IMR-90 (cell line): ENCODE measurements at places on chromosomes 1 and 21. TPM values are rescaled to one million over a fixed set of nuclear protein-coding genes. Genes with fewer than 3 reads are reported as not detected.

DNA sequence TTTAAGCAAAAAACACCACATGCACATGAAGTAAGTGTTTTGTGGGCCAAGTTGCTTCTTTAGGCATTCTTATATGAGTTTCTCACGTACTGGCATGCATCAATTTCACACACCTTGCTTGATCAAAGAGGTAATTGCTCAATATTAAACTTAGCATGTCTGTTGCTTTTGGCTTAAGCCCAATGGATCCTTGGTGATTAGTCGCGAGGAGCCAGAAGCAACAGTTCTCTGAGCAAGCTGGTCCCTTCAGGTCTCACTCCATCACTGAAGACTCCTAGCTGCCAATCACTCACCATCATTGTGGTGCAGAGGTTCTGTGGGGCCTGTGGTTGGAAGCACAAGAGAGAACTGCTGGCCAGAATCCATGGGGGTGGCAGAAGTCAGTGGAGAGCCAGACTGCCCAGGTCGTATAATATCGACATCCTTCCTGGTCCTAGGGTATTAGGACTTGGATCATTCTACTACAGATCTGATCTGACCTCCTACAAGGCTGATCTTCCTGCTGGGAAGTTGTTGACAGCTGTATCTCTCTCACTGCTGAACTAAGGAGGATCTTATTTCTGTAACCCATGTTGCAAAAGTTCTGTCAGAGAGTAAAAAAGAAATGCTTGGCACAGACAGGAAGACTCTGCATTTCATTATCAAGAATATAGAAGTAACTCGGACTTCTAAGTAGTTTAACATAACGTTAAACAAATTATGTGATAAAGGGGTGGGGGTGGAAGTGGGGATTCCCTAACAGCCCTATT, 140.5 kb downstream of the NTPCR start:
- no peak for DNase-seq

GRCh38 chr1:210272666-210273065, 40.1 kb downstream of the SERTAD4 start:
- DNase-seq: no peak

GRCh38 chr1:111747282-111747734, 8.1 kb upstream of the INKA2 start:
- DNase-seq: peak; percentile 77

DNA sequence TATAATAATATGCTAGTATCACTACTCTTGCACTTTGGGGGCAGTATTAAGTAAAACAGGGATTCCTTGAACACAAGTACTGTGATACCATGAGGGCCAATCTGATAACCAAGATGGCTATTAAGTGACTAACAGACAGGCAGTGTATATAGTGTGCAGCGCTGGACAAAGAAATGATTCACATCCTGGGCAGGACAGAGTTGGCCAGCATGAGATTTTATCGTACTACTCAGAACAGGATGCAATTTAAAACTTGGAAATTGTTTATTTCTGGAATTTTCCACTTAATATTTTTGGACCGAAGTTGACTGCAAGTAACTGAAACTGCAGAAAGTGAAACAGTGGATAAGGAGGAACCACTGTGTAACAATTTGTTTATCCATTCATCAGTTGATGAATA, 74.6 kb downstream of the DNTTIP2 start:
- peak; percentile 95 for DNase-seq

- DNase-seq: peak; percentile 87
Observed at GRCh38 chr1:43329995-43330751, 7.4 kb upstream of the MPL start.

DNA sequence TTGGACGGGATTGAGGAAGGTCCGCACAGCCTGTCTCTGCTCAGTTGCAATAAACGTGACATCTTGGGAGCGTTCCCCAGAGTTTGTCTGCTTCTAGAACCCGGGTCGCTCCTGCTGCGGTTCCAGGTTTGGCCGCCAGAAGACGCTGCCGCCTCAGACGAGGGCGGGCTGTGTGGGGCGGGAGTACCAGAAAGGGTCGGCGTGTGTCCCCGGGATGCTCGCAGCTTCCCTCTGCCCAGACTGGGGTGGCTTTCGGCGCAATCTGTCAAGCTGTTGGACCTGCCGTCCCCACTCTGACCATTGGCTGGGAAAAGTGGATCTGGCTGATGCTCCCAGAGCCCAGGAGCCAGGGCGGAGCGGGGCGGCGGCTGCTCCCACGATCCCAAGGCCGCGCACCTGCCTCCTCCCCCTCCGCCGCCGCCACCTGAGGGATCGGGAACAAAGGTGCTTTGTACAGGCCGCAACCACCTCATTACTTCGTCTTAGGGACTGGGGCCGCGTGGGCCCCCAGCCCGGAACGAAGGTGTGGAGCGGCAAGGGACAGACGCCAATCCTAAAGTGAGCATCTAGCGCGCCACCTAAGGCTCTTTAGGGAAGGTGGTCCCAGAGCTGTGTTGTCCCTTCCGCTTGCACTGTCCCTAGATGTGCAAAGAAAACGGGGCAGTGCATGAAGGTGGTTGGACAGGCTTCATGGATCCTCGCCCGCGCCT, 683 bp upstream of the EFNA4 start:
- DNase-seq: peak; percentile 33

DNA sequence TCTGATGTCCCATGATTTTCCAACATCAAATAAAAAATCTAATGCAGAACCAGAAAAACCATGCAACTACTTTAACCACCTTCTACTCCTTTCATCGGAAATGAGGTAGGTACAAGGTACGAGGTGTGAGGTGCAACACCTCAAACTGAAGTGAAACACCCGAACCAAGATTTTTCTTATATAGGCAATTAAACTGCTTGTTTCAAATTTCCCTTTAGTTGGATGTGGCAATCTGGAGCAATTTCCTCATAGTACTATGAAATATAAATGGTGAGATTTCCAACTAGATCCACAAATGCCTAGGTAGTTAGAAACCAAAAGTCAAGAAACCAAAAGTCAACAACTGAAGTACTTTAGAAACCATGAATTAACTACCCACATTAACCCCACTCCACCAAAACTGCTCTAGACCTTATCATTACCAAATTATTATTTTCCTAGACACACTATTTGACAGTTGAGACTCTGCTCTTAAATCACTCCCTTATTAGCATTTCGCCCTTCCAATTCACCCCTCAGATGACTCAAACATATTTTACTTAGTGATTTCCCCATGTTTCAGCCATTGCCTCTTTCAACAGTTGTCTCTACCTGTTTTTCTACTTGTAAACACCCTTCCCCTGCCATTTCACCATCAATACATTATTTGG, 37.8 kb downstream of the FUBP1 start:
- no peak for DNase-seq

- DNase-seq: no peak
Observed at GRCh38 chr1:162695687-162696086, 63.4 kb downstream of the DDR2 start.

DNA sequence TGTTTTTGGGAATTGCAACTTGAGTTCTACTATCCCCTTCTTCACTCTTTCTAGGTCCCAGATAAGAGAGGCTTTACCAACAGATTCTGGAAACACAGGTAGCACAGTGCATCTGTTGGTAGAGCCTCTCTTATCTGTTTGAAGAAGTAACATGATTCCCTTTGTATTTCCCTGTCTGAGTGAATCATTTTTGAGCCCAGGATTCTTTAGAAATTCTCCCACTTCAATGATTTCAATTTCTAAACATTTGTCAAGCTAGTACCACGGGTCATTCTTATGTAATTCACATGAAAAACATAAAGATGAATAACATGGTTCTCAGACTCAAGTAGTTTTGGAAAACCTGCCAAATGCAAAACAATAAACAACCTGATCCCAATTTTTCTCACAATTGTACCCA, 72.0 kb upstream of the DUSP10 start:
- no peak for DNase-seq

DNA sequence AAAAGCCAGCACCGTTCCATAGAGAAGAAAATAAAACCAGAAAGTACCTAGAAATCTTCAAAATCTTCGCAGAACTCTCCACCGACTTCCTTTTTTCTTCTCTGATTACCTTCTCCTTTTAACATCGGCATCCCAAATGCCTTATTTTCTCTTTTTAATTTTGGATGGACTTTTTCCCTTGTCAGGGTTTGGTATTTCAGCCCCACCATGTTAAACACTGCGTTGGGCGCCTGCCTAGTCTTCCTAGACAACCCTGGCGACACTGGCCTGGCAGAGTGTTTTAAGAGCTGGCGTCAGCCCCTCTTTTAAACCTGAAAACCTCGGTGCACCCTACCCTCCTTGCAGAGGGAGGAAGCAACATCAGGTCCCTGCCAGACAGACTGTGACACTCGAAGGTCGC, 66.0 kb upstream of the EFHD2 start:
- peak; percentile 22 for DNase-seq

DNA sequence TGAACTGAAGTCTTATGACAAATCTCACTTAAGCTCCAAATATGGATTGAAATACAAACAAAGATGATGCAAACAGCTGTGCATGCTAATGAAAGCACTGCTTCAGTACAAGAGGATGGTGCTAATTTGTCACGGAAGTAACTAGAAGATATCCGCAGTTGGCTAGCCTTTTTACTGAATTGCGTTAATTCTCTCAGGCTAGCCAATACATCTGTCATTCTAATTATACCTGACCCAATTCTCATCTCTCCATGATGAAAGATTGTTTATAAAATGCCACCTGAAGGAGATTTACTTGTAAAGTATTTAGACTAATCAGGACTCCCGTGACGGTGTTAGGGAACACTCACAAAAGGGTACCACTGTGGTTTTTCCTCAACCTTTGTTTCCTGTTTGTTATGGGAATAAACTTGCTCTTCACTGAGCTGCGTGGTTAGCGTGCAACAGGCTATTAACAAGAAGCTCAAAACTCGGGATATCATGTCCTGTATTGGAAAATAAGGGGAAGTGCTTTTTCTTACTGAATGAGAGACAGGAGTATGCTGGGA, 162.5 kb downstream of the APP start:
- DNase-seq: peak; percentile 24

GRCh38 chr1:77287535-77287934, 5.7 kb downstream of the AK5 start:
- no peak for DNase-seq

- peak; percentile 23 for DNase-seq
Observed at GRCh38 chr1:179831852-179832699, 45.5 kb downstream of the TOR1AIP2 start.

DNA sequence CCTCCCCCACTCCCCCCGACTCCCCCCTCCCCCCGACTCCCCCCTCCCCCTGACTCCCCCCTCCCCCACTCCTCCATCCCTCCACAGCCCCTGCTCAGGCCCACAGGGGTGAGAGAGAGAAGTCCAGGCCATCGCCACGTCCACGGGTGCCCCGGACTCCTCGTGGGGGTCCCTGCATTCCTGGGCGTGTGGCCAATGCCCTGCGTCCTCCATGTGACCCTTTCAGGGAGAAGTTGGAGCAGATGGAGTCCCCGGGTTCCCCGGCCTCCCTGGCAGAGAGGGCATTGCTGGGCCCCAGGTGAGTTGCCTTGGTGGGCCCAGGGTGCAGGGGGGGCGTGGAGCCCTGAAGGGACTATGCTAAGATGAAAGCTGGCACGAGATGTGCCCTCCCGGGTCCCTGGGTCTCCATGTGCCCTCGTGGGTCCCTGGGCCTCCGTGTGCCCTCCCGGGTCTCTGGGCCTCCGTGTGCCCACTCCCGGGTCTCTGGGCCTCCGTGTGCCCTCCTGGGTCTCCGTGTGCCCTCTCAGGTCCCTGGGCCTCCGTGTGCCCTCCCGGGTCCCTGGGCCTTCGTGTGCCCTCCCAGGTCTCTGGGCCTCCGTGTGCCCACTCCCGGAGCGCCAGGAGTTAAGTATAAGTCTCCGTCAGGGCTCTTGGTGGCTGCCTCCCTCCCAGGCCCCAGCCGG, 52.0 kb downstream of the SLC19A1 start:
- DNase-seq: no peak

- peak; percentile 50 for DNase-seq
Observed at GRCh38 chr1:32759997-32760623, 57.0 kb downstream of the YARS1 start.

DNA sequence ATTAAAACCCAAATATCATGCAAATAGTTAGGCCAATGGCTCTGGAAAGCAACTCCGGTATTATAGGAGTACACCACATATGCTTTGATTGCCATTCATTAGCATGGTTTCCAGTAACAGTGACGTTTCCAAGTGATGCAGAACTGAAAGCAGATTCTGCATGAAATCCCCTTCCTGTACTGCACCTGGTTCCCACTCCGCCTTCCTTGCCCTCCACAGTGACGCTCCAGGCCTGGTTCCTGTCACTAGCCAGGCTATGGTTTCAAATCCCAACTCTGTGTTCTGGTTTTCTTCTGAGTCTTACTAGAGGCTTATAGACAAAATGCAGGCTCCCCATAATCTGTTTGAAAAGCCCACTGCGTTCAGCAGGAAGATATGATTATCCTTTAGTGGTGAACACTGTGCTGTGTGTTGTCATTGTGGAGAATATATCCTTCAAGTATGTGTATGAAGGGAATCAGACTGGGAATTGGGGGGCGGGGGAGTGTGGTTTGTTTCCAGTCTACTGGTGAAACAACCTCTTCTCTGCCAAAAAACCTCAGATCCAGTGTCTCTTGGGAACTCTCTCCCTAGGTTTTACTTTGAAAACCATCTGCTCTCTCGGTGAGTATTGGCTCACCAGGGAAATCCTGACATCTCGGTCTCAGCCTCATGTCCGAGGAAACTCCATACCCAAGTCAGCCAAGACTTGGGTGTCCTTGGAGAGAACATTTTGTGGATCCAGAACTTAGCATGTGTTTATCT, 78.7 kb downstream of the TYW3 start:
- no peak for DNase-seq

- DNase-seq: no peak
Observed at GRCh38 chr1:43584204-43584603, 53.5 kb downstream of the PTPRF start.

DNA sequence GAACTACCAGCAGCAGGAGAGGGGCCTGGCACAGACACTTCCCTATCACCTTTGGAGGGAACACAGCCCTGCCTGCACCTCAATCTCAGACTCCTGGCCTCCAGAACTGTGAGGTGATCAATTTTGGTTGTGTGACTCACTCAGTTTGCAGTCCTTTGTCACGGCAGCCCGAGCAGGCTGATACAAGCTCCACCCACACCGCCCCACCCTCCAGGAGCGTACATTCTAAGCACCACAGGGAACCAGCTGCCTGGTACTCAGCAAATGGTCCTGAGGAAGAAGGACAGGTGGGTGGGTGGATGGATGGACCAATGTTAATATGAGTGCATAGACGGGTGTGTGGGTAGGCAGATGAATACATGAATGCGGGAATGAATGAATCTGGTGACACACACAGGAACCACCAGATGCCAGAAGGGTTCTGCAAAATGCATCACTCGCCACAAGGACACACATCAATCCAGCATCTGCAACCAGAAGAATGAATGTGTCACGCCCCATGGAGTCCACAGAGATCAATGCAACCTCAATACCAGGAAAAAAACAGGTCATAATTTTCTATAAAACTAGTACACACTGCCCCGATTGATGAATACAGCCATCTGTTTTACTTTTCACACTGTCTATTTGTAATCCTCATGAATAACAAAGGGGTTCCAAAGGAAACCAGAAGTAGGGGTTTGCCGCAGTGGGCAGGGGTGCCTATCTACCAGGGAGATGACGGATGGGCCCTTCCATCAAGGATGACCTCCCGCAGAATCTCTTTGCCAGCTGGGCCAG, 284.5 kb downstream of the NPHP4 start:
- DNase-seq: no peak

Gene IFI44L
- 0.18 and 0.28 TPM in 2 replicates for total RNA-seq

Gene C1QTNF12
- 0.36 TPM in 1 of 2 replicates, not detected in the other for total RNA-seq

Gene HEYL
- not detected in 2 replicates for total RNA-seq

Gene ZBTB37
- total RNA-seq: 9.7 and 13.1 TPM in 2 replicates

Gene CEP170
- 151 and 196 TPM in 2 replicates for total RNA-seq

Gene TNNT2
- total RNA-seq: 0.18 and 0.56 TPM in 2 replicates

Gene PALMD
- 0.72 and 1.1 TPM in 2 replicates for total RNA-seq

Gene STX12
- total RNA-seq: 54.8 and 68.3 TPM in 2 replicates

Gene TTC22
- total RNA-seq: not detected in 2 replicates

Gene ASCL5
- not detected in 2 replicates for total RNA-seq

Gene CRABP2
- total RNA-seq: 6.1 and 6.3 TPM in 2 replicates

Gene ARMH1
- total RNA-seq: 0.28 and 0.36 TPM in 2 replicates

Gene SELENBP1
- total RNA-seq: 21.1 and 21.3 TPM in 2 replicates
